ENCODE measurements at places on chromosomes 11 and 22.
A peak's percentile ranks its signal among the peaks of the same experiment; 100 is the strongest.

GRCh38 chr22:46706060-46706459, 32.0 kb downstream of the CERK start:
- no peak for DNase-seq

DNA sequence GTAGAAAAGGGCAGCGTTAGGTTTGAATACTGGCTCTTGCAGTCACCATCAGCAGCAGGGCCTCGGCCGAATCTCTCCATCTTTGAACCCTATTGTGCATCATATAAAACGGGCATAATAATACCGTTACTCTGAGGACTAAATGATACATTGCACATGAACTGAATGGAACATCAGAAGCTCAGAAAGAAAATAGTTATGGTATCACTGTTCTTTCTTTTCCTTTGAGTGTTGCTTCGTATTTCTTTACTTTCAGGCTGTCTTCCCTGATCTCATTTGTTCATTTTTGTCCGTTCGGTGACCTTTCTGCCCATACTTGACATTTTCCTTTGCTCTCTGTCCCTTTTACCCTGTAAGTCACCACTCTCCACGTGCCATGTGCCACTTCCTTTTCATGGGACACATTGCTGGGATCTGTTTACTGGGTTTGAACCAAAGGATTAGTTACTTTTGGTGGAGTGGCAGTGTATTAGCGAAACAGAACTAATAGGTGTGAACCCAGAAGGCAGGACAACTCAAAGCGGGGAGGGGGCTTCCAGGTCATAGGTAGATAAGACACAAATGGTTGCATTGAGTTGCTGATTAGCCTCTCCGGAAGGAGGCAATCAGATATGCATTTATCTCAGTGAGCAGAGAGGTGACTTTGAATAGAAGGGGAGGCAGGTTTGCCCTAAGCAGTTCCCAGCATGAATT, 717 bp upstream of the ZNF202 start:
- peak; percentile 16 for DNase-seq

GRCh38 chr11:24617856-24618255, 121.0 kb downstream of the LUZP2 start:
- DNase-seq, result no peak

DNA sequence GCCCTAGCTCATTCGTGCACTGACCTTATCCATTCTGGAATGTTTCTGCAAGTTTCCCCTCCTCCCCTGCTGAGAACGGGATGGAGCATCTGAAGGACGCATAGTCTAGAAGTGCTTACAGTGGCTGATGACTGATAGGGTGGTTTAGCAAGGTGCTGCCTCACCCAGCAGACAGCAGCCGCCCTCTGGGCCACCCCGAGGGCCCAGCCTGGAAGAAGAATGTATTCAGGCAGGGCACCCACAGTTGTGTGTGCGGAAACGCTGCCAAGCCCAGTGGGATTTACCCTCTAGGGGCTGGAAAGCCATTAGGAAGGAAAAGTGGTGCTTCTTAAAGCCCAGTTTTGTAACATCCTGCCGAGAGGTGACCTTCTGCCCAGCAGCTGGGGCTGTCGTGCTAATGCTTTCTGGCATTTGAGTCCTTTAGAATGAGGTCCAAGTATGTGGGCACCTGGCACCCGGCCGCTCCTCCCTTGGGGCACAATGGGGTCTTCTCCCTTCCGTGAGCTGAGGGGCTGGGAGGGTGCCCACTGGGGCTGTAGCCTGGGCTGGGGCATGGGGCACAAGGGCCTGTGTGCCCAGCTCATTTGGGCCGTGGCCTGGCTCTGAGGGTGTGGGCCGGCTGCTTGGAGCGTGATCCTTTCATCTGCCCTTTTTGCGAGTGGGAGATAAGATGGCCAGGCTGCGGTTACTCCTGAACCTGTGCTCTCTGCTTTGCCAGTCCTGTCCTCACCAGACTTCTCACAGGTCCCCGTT, 14.4 kb downstream of the FBLN1 start:
- peak; percentile 89 for DNase-seq

- DNase-seq, result no peak
Measured at GRCh38 chr11:47587039-47587716, 700 bp downstream of the FAM180B start.

DNA sequence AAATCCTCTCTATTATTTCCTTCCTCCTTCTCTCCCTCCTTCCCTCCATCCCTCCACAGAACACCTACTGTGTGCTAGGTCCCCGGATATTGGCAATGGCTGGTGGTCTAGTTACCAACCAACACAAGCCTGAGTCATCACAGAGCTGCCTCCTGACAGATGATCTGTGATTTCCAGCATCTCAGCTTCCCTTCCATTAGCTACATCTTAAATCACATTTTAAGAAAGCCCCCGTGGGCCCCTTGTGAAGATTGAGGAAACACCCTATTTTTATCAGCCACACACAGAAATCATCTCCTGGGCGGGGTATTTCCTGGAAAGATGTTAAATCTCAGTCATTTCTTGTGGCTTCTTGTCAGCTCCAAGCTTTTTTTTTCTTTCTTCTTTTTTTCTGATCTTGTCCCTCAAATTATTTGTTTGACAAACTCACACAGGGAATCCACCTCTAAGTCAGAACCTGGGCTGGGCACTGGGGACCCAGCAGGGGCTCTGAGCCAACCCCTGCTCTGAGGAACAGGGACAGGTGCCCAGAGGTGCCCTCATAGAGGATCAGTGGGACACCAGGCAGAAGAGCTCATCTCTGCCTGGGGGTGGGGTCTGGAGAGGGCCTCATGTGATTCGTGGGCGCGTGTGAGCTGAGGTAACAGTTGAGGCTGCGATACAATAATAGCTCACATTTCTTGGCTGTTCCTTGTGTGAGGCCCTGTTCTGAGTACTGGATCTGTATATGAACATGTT, 42.4 kb downstream of the CACNA1I start:
- DNase-seq, result no peak

DNA sequence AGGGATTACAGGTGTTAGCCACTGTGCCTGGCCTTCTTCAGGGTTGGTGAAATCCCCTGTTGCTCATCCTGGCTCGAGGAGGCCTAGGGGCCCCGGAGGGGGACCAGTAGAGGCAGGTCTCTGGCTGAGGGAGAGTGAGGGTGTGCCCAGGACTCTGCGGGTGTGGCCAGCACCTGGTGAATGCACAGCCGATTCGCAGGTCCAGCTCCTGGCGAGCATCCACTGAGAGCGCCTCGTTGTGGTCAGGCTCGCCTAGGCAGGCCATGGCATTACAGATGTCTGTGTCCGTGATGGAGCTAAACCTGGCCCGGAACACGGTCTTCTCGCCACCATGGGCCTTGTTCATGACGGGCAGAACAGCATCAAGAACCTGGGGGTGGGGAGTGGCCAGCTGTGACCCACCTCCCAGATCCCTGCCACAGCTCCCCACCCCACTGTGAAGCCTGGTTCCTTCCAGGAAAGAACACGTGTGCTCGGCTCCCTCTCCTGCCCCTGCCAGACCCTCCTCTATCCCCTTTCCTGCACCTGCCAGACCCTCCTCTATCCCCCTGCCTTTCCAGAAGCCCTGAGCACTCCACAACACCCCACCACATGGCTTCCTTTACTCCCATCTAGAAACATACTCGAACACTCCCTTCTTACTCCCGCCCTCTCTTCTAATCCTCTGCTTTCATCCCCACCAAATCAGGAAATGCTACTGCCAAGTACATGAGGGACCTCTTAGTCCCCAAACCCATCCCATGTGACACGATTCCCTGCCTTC, 12.4 kb downstream of the TOP3B start:
- no peak for DNase-seq

GRCh38 chr11:3206156-3206921, 12.3 kb downstream of the MRGPRG start:
- no peak for DNase-seq

DNA sequence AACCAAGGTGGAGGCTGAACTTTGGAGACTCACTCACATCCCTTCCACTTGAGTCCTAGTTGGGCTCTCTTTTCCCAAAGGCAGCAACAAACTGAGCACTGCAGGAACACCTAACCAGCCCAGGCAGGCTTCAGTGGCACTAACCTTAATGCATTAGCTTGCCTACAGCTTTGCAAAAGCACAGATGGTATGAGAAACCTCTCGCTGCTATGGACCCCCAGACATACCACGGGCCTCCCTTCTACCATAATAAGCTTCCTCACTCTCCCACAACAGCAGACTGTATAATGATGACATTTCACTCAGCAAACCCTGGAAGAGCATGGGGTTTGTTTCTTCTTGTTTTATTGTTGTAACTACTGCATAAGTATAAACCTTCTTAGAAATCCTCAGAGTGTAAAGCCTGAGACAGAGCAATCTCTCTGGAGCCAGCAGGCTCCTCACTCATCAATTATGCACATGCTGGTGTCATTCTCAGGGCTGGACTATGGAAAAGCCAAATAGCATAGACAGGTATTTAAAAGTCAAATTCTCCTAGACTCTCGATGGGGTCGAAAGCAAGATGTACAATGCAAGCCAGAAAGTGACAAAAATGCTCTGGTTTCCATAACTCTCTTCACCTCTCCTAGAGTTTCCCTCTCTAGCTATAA, 167.6 kb downstream of the NXPE2 start:
- DNase-seq, result no peak

DNA sequence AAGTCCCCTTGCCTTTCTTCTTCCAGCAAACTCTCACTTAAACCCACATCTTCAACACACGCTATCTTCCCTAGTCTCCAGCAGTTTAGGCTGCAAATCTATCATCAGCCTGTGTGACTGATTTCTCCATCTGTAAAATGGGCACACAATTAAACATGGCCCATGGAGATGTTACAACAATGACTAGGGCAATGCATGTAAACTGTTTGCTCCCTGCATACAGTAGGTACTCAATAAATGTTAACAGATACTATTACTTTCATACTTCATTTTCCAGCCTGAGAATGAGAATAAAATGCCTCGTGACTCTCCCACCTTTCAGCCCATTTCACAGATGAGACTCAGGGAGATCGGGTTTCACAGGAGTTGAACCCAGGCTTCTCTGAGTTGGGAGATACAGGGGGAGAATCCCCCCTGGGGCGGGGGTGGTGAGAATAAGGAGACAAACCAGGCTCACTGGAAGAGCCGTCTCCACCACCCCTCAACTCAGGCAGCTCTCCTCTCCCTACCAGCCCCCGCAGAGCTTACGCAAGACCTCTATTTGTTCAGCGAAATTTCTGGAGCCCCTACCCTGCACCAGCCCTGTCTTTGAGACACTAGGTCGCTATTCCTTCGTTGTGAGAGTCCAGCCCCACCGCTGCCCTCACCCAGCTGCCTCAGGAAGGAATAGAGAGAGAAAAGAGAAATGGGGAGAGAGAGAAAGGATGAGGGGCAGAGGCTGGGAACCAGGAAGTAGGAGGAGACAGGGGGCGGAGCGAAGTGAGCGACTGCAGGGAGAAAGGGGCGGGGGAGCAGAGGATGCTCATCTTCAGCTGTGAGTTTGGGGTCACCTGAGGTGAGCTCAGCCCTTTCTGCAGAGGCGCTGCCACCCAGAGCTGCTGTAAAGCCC, 42.1 kb upstream of the KLHL35 start:
- DNase-seq, result no peak

GRCh38 chr22:21829523-21829922, 37.9 kb downstream of the MAPK1 start:
- DNase-seq, result no peak

DNA sequence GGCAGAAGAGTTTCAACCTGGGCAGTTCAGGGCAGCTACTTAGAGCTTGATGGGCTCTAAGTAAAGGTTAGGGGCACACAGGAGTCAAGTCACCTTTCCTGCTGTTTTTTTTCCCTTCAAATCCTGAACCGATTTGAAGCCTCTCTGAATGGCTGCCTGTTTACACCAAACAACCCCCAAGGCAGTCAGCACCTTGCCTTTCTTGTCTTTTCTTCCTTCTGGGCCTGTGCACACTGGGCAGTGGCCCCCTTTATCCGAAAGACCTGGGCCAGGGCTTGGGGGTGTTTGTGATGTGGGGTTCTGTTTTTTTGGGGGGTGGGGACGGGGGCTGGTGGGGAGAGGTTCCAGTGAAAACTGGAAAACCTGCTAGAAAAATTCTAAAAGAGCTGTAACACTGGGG, 4.3 kb downstream of the RSPH14 start:
- DNase-seq, result no peak

GRCh38 chr22:49930596-49931412, 12.4 kb downstream of the CRELD2 start:
- DNase-seq, result peak; percentile 68

GRCh38 chr11:74377689-74378088, 20.5 kb downstream of the PGM2L1 start:
- no peak for DNase-seq

DNA sequence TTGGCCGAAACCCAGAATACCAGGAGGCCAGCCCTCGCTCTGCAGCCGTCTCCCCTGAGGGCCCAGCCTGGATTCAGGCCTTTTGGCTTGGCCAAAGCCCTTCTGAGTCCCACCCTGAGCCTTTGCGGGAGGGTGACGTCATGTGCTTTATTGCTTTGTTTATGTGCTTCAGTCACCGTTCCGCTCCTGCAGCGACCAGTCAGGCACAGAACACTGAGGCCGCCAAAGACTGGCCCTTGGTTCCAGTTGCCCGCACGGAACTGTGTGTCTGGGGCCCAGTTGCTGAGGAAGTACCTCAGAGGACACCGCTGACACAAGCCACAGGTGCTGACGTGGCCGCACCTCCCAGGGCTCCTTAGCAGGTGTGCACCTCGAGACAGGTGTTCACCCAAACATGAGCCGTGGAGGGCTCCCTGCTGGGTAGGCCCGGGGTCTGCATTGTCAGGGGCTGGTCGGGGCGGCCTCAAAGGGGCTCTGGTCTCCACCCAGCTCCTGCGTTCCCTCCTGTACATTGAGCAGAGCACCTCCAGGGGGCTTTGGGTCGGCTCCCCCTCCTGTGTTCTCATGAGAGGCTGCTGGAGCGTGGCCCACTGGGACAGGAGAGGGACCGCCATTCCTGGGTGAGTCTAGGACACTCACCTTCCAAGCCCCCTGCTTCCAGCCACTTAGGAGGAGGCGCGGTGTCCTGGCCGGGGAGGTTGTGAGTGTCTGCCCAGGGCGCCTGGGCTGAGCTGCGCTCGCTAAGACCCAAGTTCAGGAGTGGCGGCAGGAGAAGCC, 376.8 kb downstream of the TBC1D22A start:
- DNase-seq, result no peak

GRCh38 chr11:75525433-75526191, at the start of gene GDPD5:
TSS of gene GDPD5 (minus strand) at chr11:75525941. CDS start at chr11:75477735, 48,206 bp downstream.
- DNase-seq, result peak; percentile 97
